ENCODE measurements at places on chromosomes 16 and 17. TPM values are rescaled to one million over a fixed set of nuclear protein-coding genes. Genes with fewer than 3 reads are reported as not detected.
A peak's percentile ranks its signal among the peaks of the same experiment; 100 is the strongest.

- DNase-seq: no peak
Measured at GRCh38 chr17:60039847-60040442, 38.8 kb downstream of the HEATR6 start.

GRCh38 chr16:82156761-82157533 is 13.1 kb downstream of the MPHOSPH6 start:
- peak; percentile 9 for DNase-seq

Gene PIRT
- total RNA-seq: not detected

Gene ACSF3
- 17.6 TPM for total RNA-seq

GRCh38 chr17:38873640-38874380 is 4.0 kb downstream of the LASP1 start:
- no peak for DNase-seq

DNA sequence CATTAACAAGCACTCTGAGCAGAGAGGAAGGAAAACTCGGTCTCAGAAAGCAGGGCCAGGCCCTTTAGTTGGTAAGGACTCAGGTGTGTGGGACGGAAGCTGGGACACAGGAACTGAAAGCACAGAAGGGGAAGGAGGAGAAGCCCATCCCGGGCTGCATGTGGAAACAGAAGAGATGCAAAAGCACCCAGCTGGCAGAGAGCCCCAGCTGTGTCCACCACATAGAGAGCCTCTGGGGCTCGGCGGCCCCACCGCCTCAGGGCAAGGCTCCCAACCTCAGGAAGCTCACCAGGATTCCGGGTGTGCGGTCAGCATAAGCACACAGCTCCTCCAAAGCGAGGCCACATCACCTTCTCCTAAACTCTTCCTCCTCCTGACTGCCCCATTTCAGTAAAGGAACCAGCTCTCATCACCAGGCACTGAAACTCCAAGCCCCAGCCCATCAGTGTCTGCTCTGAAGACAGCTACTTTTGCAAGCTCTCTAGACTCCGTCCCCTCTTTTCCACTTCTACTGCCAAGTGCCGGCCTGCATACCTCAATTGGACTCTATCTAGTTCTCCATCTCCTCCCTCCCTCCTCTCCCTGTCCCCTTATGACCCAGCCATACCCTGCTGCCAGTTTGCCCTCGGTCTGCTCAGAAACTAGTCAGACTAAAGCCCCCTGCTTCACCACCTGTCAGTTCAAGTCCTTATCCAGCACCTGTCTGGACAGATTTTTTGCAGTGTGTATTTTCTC is 6.0 kb downstream of the ST3GAL2 start:
- peak; percentile 39 for DNase-seq

Gene SEPHS2
- 15.8 TPM for total RNA-seq

DNA sequence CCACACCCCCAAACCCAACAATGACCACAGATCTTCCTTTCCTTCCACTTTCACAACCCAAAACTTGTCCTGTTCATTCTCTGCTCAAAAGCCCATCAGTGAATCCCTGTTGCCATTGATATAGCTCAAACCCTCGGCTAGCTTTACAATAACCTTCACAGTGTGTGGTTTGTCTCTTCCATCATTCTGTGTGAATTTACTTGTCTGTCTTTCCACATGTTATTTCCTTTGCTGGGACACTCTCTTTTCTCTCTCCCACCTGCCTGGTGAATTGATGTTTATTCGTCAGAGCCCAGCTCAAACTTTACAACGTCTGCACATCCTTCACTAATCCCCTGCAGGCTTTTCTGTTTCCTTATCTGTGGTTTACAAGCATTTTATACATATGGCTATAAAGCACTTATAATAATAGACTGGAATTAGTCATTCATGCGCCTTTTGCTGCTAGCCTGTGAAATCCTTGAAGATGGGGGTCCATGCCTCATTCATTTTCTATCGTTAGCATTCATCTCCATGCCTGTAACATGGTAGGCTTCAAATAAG is 114.4 kb downstream of the CDH13 start:
- no peak for DNase-seq

Gene MYLK3
- total RNA-seq: not detected

DNA sequence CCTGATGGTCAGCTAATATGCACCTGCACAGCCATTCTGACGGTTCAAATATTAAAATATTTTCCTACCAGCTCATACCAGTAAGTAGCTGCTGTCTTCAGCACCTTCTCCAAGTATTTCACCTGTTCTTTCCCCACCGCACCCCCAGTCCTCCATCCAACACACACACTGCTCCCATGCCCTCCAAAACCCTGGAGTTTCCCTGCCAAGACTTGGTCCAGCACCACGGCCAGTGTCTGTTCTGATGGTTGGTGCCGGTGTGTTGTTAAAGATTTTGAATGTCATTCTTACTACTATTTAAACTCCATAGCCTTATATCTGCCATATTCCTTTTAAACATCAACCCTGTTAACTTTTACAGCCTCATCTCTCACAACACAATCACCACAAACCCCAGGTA is 142.4 kb downstream of the GSG1L start:
- DNase-seq: no peak

DNA sequence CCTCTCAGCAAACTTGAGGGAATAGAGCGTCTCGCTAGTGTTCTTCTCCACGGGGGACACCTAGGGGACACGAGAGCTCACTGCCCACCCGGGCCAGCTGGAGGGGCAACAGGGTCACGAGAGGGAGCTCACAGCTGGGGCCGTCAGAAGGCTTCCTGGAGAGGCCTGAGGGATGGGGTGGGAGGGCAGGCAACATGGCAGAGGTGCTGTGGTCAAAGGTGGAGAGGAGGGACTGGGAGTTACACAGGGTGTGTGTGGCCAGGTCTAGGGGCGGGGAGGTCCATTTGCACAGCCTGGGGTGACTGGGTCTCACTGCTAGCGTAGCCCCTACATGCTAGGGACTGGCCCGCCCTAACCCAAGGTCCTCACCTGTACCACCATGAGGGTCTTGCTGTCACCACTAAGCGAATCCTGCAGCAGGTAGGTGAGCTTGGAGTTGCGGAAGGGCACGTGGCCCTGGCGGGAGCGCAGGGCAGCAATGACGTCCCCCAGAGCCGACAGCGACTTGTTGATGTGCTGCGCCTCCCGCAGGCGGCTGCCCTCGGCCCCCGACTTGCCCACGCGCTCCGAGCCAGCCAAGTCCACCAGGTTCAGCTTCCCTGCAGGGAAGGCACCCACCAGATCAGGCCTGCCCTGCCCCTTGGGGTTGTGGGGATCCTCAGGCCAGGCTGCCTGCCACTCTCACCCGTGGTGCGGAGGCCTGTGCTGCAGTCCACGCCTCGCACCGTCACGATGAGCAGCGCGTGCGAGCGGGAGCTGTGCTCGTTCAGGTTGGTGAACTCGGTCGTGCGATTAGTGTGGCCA is 25.0 kb downstream of the KATNB1 start:
- DNase-seq: no peak

DNA sequence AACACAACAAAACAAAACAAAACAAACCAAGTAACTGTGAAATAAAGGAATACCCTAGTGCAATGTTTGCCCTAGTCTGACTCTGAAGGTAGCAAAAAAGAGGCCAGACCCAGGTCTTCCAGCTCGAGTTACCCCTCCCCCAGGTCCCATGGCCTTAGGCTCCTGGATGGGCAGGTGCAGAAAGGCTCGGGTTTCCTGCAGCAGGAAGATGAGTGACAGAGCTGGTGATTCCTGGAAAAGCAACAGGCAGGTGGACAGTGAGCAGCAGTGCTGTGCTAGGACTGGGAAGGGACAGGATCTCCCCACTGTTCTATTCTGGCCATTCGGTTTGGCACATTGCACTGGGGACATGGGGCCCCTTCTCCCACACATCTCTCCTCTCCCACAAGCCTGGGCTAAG is 42.9 kb upstream of the MRTFB start:
- DNase-seq: no peak

Gene ABI3
- total RNA-seq: not detected

- peak; percentile 28 for DNase-seq
Measured at GRCh38 chr16:9846362-9847099, 335.7 kb downstream of the GRIN2A start.

Gene CCL7
- not detected for total RNA-seq

Gene CLEC19A
- total RNA-seq: not detected

- DNase-seq: no peak
Measured at GRCh38 chr17:11772031-11772430, 173.8 kb downstream of the DNAH9 start.

GRCh38 chr16:53816211-53816836 is 112.4 kb downstream of the FTO start:
- DNase-seq: peak; percentile 55

DNA sequence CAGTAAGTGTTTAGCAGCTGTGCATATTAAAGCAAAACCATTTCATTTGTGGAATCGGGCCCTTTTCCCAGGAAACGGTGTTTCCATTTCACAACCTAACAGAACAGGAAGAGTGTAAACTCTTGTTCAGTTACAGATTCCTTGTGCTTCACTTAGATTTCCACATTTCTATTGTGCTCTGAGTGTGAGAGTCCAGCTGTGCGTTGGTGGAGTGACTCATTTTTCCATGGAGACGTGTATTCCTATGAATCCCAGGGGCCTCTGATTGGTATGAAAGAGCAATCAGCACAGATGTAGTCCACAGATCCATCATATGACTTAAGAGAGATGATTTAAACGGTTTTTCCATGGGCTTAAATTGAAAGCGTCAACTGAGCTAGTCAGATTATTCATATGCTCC is 13.3 kb upstream of the CAVIN1 start:
- DNase-seq: peak; percentile 99

DNA sequence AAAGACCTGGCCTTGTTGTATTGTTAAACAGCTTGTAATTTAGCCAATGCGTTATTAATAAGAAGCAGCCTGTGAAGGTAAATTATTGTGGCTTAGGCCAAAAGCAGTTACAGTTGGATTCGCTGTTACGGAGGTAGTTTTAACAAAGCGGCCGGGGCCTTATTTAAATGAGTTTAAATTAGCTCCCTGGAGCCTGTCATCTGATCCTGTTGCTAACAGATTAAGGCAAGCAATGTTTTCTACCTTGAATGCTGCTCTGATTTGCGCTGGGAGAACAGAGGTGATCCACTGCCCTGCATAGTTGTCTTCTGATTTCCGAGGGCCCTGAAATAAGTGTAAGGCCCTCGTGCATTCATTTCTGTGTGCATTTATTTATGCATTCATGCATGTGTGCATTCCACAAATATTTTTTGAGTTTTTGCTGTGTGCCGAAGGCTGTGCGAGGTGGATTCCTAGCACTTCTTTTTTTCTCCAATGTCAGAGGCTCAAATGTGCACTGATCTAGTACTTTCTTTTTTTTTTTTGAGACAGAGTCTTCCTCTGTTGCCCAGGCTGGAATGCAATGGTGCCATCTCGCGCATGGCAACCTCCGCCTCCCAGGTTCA is 10.9 kb downstream of the SEC14L5 start:
- no peak for DNase-seq

DNA sequence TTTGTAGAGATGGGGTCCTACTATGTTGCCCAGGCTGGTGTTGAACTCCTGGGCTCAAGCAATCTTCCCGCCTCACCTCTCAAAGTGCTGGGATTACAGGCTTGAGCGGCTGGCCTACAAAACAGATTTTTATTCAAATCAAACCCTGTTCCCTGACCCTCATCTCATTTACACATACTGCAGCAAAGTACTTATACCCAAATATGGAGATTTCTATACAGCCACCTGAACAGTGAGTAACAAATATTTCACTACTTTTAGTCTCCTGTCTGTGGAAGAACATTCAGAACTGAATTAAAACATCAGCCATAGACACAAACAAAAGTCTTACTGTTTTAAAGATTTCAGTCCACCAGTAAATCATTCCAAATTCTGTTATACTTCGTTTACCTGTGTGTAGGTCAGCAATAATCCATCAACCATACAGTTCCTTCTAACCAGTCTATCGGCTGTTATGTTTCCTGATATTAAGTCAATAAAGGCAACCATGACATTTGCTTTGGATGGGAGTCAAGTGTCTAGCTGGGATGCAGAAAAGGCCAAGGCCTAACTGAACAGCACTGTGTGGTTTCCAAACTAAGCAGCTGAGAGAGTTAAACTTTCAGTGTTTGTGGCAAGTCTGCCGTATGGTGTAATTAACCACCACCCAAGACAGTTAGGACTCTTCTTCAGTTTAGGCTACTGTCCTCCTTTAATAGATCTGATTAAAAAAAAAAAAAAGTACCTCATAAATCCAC is 22.3 kb downstream of the ERN1 start:
- no peak for DNase-seq

DNA sequence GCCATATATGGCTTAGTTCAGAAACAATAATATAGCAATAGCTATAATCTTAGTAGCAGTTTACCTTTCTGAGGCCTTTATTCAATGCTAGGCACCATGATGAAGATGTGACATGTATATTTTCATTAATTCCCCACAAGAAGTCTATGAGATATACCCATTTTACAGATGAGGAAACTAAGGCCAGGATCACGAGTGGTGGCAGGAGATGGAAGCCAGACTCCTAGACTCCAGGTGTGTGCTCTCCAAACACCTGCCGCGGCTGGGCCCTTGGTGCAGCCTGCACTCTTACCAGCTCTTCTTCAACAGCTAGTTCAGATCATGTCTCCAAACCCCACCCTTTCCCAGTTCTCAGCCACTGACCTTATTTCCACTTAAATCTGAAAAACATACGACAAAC is 15.2 kb downstream of the NXPH3 start:
- DNase-seq: no peak

- DNase-seq: peak; percentile 74
Measured at GRCh38 chr17:39069114-39069756, 82.2 kb downstream of the PLXDC1 start.

DNA sequence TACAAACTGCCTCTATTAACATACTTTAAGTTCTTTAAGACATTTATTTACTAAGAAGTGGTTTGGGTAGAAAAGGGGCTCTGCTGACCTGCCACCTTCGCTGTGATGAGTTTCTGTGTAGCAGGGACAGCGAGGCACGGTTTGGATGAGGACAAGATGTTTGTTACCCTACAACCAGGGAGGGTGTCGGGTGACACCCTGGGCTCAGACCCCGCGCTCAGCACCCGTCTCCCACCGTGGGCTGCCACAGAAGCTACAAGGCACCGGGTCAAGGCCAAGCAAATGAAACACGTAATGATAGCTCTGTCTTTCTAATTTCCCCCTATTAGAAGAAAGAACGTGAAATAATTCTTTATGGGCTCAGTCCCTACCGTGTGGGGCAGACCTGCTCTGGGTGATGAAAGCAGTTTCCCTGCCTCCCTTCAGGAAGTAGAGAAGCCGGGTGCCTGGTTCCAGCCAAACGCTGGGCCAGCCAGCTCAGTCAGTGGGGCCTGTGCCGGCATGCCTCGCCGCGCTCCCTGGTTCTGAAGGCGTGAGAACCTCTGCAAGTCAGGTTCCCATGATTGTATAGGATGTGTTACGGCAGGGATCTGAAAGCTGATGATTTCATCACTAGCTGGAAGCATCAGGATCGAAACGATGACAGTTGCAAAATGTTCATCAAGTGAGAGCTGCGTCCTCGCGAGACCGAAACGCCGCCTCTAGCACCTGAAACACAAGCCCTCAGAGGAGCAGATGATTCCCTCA is 3.9 kb downstream of the ZNF750 start:
- no peak for DNase-seq

- no peak for DNase-seq
Measured at GRCh38 chr17:21381076-21381706, 5.0 kb downstream of the KCNJ12 start.

- peak; percentile 78 for DNase-seq
Measured at GRCh38 chr17:50196826-50197225, 4.6 kb downstream of the COL1A1 start.

Gene EXOC3L1
- total RNA-seq: 0.98 TPM
